ENCODE measurements at places on chromosomes 3 and 15.
A peak's percentile ranks its signal among the peaks of the same experiment; 100 is the strongest.

DNA sequence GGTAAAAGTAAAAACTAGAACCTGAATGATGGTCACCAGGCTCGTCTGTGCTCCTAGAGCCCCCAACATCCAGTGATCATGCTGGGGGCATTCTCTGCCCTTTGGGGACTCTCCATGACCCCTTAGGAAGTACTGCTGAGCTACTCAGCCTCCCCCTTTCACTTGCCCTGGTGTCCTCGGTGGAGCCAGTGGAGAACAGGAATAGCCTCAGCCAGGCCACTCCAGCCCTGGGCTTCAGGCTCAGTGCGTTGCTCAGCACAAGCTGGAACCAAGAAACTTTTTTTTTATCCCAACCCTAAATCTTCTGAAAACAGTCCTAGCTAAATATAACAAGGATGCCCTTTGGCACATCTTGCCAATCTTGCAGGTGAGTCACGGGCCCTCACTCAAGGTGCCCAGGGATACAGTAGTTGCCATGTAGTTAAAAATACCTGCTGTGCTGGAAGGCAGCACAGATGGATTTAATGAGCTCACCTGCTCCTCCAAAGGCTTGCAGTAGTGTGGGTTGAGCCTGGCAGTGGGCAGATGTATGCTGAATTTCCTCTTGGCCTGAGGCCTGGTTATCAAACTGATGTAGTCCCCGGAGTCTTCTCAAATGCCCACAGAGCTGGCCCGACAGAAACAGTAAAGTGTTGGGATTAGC lies 46.9 kb upstream of the TMEM158 start:
- no peak for DNase-seq

- peak; percentile 85 for DNase-seq
Measured at GRCh38 chr3:129560269-129560787, 17.4 kb downstream of the H1-8 start.

GRCh38 chr3:70028361-70028760 lies 28.8 kb downstream of the SAMMSON start:
- no peak for DNase-seq

DNA sequence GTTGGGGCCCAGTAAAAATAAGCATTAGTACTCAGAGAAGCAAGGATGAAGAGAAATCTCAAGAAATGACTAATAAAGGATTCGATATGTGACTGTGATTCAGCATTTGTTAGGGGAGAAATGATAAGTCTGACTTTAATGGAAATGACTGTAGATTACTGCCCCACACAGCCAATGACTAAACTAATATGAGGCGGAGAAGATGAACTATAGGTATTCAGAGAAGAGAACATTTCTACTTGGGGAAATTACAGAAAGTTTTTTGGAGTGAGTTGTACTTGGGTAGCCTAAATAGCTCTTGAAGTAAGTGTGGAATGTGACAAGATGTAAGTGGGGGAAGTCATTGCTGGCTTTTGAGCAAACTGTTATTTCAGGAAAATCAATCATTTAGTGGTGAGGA lies 380.0 kb downstream of the PDCD6IP start:
- no peak for DNase-seq

DNA sequence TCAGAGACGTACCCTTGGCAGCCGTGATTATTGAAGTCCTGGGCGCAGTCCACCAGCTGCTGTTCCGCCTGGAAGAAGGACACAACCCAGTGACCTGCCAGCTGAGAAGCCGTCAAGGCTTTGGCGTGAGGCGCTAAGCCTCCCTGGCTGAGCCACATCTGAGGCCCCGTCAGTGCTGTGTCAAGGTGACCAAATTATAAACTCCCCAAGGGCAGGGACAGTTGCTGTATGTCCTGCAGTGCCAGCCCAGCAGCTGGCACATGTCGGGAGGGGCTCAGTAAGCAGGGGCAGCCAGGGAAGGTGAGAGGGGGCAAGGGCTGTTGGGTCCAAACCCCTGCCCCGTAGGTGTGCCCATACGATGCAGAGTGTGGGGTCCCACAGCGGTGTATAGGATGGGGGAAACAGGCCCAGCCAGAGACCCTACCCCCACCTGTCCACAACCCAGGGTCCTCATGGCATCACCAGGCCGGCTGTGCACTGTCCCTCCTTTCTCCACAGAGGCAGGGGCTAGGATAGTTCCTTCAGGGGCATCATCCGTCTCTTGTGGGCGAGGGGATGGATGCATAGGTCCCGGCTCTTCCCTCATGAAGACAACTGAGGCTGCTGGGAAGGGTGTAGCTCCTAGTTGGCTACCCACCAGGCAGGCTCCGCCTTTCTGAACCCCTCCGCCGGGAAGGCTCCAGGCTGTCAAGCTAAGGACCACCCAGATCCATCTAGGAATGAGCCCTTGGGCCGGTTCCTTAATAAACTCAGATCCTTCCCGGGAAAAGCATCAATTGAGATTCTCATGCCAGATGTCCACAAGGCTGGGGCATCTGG lies 13.2 kb downstream of the CTSH start:
- no peak for DNase-seq

GRCh38 chr3:136787349-136787748 lies 31.6 kb upstream of the SLC35G2 start:
- DNase-seq, result peak; percentile 22

GRCh38 chr15:74314795-74315438 lies 52.5 kb downstream of the CYP11A1 start:
- DNase-seq, result no peak

DNA sequence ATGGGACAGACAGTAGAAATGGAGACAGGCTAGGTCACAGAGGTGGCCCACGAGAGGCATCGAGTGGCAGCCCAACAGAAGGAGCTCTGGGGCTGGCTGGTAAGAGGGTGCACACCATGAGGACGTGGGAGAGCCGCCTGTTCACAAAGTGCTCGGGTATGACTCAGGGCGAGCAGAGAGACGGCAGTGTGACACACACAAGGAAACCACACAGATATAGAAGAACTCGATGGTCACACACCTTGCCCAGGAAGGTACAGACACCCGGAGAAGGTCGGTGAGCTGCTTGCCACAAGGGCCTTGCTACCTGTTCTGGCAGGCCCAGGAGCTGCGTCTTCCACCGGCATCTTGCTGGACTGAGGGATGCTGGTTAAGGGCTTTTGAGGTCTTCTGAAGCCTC lies 50.2 kb downstream of the CA12 start:
- no peak for DNase-seq

GRCh38 chr3:116270056-116270455 lies 175.2 kb downstream of the LSAMP start:
- no peak for DNase-seq

GRCh38 chr3:14570089-14570488 lies 29.9 kb upstream of the GRIP2 start:
- no peak for DNase-seq

DNA sequence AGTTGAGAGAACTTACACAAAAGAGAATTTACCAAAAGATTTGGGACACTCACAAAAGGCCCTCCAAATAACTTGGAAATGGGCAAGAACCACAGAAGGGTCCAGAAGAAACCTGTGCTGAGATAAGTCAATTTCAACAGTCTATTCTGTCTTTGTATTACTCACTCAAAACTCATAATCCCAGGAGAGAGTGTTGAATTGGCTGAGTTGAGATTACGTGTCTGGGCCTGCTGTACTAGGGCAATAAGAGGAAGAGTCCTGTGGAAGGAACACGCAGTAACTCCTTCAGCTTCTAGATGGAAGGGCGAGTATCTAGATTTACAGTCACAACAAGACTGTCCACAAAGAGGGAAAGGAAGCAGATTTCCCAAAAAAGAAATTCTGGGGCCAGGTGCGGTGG lies 42.5 kb upstream of the DYNC1LI1 start:
- no peak for DNase-seq

GRCh38 chr15:72585476-72586058 lies 68.9 kb upstream of the GOLGA6B start:
- peak; percentile 28 for DNase-seq

DNA sequence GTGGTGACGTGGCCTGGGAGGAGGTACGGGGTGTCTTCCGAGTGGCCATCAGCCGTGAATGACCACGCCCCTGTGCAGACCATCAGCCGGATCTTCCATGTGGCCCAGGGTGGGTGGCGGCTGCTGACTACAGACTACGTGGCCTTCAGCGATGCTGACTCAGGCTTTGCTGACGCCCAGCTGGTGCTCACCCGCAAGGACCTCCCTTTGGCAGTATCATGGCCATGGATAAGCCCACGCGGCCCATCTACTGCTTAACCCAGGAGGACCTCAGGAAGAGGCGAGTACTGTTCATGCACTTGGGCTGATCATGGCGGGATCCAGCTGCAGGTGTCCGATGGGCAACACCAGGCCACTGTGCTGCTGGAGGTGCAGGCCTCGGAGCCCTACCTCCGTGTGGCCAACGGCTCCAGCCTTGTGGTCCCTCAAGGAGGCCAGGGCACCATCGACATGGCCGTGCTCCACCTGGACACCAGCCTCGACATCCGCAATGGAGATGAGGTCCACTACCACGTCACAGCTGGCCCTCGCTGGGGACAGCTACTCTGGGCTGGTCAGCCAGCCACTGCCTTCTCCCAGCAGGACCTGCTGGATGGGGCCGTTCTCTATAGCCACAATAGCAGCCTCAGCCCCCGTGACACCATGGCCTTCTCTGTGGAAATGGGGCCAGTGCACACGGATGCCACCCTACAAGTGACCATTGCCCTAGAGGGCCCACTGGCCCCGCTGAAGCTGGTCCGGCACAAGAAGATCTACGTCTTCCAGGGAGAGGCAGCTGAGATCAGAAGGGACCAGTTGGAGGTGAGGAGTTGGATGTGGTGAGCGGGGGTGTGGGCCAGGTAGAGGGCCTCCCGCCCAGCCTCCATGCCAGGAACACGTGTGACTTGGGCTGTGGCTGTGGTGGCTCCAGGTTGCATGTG lies 178.4 kb downstream of the TBC1D2B start:
- DNase-seq, result no peak

DNA sequence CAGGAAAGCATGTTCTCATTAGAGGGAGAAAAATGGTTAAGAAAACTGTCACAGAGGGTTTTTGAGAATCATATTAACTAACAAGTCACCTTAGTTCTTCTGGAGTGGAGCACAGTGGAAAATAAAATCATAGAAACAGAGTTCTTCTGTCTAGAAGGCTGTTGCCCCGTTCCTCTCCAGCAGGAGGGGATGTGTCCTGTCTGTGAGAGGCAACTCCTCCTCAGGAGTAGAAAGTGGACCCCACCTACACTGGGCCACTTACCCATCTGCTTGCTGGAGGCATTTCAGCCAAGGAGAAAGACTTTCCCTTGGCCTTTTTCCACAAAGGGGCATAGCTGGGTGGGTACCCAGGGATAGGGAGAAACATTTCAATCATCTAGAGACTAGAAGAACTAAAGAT lies 106.6 kb downstream of the SSR3 start:
- DNase-seq, result peak; percentile 51

- no peak for DNase-seq
Measured at GRCh38 chr3:175646865-175647264, 787.7 kb downstream of the NAALADL2 start.

GRCh38 chr3:126446791-126447190 lies 28.9 kb downstream of the ZXDC start:
- DNase-seq, result peak; percentile 12

DNA sequence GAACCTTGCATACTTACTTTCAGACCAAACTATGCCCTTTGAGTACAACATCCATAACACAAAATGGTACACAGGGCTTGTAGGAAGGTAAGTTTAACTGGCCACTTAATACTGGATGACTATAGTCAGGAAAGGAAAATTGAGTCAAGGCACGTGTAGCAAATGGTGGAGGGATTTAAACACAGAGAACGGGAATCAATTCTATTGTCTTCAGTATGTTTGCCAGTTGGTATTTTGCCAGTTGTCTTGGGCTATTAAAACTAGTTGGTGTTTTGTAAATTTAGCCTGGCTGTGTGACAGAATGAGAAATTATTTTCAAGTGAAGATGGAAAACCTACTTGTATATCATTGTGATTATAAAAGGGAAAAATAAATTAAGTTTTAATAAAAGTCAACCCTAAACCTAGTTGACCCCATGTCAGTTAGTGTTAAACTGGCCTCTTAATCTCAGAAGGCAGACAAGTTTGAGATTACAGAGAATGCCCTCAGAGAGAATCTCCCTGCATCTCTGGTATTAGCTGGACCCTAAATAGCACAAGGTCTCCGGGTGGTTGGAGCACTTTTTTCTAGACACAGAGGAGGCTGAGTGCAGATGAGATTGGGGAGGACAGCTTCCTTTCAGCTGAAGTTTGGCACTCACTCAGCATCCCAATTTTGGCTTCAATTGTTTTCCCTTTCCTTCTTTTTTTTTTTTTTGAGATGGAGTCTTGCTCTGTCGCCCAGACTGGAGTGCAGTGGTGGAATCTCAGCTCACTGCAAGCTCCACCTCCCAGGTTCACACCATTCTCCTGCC lies 91.2 kb downstream of the MB21D2 start:
- no peak for DNase-seq

GRCh38 chr3:100407977-100408532 lies 6.7 kb downstream of the LNP1 start:
- no peak for DNase-seq

DNA sequence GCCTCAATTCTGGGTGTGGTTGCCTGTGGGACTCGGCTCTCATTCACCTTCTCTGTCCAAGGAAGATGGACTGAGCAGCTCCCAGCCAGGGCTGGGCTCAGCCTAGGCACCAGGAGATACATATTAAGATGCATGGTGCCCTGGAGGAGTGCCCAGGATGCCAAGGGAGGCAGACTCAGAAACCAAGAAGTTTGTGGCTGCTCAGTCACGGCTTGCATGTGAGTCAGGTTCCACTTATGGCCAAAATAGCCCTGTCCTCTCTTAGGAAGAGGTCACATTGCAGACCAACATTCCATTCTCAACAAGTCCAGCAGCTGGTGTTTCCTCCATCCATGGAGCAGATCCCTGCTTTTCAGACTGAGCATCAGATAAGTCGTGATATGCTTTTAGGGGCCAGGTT lies 21.8 kb downstream of the CDCP1 start:
- no peak for DNase-seq

GRCh38 chr15:66573719-66574595 lies 8.2 kb upstream of the LCTL start:
- no peak for DNase-seq

GRCh38 chr3:157460253-157460652 lies 23.6 kb downstream of the PTX3 start:
- peak; percentile 37 for DNase-seq

GRCh38 chr3:169871129-169871886 lies 1.6 kb upstream of the LRRC31 start:
- DNase-seq, result no peak

DNA sequence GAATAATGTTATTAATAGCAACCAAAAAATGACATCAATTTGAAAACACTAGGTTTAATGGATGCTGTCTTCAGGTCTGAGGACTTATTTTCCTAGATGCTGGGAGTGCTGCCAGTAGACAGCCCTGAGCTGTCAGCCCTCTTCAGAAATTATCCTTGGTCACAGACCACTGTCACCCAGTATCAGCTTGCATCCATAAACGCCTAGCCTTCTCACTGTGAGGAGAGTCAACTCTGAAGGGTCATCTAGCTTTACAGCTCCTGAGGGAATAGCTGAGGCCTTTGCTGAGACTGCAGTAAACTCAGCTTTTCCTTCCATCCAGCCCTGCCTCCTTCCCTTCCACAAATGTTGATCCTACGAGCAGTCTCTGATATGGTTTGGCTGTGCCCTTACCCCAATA lies 19.4 kb upstream of the MNS1 start:
- no peak for DNase-seq

DNA sequence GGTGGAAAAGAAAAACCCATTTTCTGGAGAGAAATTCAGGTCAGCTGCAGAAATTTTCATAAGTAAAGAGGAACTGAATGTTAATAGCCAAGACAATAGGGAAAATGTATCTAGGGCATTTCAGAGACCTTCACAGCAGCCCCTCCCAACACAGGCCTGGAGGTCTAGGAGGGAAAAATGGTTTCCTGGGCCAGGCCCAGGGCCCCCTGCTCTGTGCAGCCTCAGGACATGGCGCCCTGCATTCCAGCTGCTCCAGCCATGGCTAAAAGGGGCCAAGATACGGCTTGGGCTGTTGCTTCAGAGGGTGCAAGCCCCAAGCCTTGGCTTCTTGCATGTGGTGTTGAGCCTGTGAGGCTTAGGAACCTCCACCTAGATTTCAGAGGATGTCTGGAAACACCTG lies 92.2 kb downstream of the C3orf70 start:
- DNase-seq, result no peak
